ENCODE measurements at places on chromosomes 3 and 15.

GRCh38 chr3:58215317-58216025, 4.7 kb upstream of the DNASE1L3 start:
- no peak for DNase-seq

- DNase-seq: no peak
Observed at GRCh38 chr3:57464011-57464410, 80.1 kb downstream of the DNAH12 start.

- no peak for DNase-seq
Observed at GRCh38 chr15:64209680-64210334, 47.0 kb upstream of the PPIB start.

DNA sequence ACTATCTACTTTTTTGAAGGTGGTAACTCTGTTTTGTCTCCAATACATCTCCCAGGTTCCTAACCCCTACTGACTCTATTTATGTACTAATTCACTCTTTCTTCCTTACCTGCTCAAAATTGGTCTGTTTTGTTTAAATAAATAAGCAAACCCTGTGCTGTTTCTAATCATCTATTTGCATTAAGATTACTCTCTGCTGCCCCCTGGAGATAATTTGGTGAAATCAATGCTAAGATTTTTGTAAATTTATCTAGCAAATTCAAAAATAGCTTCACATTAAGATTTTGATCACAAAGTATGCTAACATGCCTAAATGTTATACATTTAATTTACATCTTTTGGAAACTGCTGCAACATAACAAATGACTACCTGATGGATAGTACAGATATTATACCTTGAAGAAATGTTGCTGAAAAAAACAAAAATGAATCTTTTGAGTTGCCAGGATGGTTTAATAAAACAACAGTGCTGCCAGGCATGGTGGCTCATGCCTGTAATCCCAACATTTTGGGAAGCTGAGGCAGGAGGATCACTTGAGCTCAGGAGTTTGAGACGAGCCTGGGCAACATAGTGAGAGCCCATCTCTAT, 4.4 kb upstream of the CD200R1 start:
- no peak for DNase-seq

- no peak for DNase-seq
Observed at GRCh38 chr3:52374173-52374572, 58.1 kb downstream of the DNAH1 start.

DNA sequence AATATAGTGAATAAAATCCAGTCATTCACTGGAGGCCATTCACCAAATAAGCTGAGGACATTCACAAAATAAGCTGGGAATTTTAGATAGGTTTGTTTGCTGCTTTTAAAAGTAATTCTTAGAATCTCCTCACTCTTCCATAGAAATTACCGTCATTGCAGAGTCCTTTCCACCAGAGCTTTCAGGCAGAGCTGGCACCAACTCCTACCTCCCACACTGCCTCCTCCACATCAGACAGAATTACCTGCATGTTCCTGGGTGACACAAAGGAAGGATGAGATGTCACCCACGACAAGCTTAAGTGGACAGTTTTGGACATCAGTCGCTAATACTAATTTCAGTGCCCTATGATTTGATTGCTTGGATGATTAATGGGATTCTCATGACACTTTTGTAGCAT, 1113.2 kb downstream of the IGSF11 start:
- no peak for DNase-seq

DNA sequence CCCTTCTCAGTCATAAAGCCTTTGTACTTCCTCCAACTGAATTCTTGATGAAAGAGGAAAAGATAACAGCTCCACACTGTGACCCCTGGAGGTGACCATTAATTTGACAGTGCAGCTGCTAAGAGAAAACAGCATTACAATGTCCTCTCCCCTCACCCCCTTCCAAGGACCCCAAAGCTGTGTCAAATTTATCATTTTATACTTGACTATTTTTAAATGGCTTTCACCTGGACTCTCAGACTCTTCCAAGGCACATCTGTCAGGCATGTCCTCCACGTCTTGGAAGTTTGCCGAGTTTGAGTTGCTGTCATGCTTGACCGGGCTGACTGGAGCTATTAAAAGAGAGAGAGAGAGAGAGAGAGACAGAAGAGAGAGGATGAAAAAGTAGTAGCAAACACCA, 236.5 kb downstream of the WDR72 start:
- DNase-seq: no peak

DNA sequence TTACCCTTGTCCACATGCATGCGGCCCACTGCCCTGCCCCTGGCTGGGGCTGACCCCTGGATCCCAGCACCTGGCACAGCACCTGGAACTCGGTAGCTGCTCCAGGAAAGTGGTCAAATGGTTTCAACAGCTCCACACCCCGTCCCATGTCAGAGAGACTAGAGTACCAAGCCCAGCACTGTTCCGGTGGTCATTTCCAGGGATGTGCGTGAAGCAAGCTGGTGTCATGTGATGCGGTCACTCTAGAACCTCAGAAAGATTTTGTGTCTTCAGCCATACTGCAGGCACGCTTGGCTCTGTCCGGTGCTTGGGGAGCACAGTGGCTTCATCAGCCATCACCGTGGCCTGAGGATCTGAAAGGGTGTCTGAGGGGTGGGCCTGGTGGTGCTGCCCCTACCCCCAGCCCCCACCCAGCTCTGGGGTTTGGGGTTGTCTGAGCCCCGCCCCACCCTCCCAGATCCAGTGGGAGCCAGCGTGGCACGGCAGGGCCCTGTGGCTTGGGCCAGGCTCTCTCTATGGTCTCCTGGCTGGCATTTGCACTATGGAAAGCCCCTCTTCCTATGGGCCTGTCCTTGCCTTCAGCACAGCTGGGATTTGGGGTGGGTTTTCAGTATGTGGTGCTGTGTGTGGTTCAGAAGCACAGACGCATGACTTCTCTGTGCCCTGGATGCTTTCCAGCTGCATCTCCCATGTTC, 15.3 kb downstream of the APBA2 start:
- DNase-seq: no peak

DNA sequence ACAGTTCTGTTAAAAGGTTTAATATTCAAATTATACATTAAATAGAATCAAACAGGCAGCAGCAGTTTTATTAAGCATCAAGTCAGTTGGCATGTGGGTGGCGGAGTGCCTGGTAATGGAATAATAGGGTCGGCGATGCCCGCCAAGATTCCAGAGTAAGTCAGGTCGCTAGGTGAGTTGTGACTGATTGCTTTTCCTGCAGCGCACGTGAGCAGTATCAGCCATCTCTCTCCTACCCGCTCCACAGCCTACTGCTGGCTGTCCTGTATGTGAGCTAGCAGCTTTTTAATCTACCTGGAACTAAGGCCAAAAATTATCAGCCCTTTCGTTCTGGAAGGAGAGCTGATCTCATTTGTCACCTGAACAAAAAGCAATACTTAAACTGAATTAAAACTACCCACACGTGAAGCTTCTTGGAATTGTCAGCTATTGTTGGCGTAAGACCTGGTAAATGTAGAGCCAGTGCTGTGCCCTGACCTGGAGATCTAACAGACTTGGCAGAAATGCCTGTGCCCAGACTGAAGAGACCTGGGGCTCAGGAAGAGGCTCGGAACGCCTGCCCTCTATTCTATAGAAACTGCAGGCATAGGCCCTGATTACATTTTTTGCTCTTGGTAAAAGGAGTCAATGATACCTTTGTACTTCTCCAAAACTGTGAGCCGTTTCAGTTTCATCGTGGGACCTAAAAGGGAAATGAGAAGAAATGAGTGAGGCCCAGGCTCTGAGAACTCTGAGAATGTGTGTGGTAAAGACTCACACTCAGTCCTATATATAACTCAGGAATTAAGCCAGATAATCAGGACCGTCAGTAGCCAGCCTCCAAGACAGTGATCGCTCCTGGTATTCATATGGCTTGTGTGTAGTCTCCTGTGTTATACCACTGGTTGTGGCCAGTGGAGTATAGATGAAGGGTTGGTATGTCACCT, 21.9 kb downstream of the IDH3A start:
- DNase-seq: no peak

DNA sequence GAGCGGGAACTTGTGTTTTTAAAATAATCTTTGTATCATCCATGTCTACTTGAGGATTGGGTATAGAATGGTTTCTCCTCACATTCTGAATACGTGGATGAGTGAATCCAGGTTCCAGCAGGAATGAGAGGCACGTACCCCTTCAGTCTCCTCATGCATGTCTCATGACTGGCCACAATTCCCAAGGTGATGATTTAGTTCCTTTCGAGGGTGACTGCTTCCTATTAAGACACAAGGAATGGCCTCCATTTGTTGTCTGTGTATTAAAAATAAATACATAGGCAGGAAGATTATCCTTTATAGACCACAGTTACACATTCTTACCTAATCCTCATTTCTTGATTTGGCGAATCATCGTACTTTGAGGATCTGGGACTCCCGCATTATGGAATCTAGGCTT, 217.0 kb upstream of the LRIG1 start:
- no peak for DNase-seq

DNA sequence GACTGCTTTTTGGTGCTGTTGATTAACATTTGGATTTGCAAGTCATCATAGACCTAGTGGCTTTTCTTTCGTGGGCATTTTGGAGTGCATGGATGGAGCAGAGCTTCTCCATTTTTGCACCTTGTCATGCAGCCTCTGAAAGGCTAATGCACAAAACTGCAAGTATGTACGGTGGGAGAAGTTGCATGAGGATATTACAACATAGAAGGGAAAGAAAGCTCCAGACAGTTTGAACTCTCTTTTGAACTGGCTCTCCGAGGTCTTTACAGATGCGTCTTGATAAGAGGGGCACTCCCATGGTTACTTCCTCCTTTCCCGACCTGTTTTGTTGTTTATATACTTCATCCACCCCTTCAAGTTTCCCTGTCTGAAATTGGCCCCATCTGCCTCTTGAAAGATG, 147.1 kb upstream of the GBE1 start:
- no peak for DNase-seq

- DNase-seq: no peak
Observed at GRCh38 chr3:157103280-157103679, 56.7 kb downstream of the CCNL1 start.

DNA sequence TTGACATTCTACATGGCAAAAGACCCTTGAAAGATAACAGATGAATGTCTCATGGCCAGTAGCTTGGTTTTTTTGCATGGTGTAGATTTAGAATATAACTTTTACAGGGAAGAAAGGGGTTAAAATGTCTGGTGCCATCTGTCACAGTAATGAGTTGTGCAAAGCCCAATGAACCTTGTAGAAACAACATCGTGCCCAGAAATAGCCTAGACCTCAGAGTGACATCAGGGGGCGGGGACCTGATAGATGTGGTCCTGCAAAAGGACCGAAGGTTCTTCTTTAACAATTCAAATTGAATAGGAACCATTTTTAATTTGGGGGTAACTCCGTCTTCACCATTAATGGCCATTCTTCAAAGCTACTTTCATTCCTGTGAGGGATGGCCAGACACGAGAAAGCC, 254.1 kb upstream of the CTDSPL start:
- no peak for DNase-seq

DNA sequence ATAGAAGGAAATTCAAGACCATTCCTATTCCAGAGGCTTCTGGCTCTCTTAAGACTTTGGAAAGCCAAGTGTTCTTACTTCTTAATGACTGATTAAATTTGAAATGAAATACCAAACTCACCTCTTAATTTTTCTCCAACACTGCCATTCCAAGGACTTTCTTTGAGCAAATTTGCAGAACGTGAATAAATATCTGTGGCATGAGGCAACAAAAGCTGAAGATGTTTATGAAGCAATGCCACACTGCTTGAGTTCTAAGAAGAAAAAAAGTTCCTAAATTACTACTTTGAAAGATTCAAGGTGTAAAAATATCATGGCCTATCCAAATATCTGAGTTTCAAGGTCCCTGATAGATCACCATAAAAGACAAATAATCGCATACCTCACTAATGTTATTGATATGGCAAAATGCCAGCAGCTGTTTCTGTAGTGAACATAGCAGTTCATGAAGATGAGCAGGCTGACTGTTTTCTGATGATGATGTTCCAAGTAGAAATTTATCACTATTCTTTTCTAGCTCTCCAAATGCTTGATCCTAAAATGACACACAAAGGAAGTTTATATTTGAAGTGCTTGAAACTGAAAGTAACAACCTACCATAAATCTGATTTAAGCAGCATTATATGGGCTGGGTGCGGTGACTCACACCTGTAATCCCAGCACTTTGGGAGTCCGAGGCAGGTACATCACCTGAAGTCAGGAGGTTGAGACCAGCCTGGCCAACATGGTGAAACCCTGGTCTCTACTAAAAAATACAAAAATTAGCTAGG, 104.4 kb downstream of the HERC1 start:
- no peak for DNase-seq

DNA sequence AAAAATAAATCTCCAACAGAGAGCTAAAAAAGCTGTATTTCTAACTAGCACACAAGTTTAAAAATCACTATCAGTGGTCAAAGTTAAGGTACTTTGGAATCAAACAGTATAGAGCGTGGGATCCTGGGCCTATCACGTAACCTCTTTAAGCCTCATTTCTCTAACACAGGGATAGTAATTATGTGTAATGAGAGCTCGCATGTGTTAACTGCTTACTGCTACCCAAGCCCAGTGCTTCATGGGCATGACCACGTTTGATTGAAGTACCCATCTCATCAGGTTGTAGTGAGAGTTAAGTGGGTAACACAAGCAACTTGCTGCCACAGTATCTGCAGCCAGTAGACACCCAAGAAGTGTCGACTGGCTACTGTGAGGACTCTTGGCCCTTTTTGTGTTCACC, 28.2 kb upstream of the NOX5 start:
- DNase-seq: no peak

DNA sequence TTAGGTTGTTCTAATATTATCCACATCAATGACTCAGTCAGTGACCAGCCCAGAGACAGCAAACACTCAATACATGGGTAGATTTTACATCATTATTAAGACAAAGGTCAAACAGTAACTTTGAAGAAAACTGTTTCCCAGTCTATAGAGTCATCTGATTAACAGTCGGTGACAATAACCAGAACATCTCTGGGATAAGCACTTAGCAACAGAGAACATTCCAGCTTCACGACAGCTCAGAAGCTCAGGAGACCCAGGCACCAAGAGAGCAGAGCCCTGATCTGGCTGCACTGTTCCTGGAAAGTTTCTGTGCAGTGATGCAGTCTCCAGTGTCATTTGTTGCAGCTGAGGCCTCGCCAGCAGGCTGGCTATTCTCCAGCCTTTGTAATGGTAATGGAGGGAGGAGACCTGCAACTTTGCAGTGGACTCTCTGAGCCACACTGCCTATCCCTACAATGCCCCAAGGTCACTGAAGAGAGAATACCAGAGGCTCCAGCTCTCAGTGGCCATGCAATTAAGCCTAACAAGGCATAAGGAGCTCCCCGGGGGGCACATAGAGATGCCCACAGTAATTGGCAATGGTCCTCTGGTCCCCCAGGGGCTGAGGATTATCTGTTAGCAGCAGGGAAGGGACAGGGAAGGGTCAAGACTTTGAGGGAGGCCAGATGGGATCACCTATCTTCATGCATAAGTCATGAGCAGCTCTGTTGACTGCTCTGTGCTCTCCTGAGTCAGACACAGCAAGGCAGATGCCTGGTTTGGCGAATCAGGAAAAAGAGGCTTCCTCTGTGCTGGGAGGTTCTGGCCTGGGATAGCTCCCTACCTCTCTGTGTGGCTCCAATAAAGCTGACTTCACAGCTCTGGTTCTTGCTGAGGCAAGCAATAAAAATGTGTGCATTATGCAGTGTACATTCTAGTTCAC, 163.6 kb downstream of the CTNNB1 start:
- no peak for DNase-seq

- no peak for DNase-seq
Observed at GRCh38 chr3:159992589-159992988, 4.0 kb downstream of the IL12A start.
